ENCODE measurements at places on chromosomes 11 and 22.

- no peak for DNase-seq
These were observed 138.5 kb downstream of the TTC28 start for GRCh38 chr22:28541137-28541536.

DNA sequence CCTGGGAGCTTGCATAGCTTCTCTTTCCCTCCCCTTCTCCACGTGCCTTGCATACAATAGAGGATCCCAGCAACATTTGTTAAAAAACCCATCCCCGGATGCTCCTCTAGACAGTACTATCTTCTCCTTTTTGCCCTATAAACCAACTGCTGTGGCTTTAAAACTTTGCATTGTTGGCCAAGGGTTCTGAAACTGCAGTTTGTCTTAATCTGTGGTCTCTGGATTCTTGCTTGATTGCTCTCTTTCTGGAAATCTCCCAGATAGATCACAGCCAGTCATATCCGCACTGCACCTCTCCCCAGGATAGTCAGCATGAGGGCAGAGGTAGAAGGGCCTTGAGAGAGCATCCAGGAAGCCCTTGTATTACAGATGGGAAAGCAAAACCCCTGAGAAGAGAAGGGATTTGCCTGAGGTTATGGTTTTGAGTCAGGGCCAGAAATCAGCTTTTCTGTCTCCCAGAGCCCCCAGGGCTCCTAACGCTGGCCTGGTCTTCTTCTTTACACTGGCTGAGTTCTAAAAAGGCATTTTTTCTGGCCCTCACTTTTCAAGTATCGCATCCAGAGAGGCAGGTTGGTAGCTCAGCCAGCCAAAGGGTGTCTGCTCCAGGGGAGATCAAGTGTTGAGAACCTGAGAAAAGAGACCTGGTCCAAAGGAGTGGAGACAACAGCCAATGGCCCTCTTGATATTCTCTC lies 70.6 kb downstream of the ADM start:
- no peak for DNase-seq

GRCh38 chr22:43148581-43148980 lies 2.8 kb upstream of the TSPO start:
- DNase-seq: no peak

- DNase-seq: peak; percentile 43
These were observed 10.4 kb upstream of the SLCO2B1 start for GRCh38 chr11:75140269-75141138.

- no peak for DNase-seq
These were observed 6.8 kb downstream of the JRKL start for GRCh38 chr11:96396637-96397036.

- DNase-seq: no peak
These were observed 769.2 kb downstream of the METTL15 start for GRCh38 chr11:28877340-28877739.

DNA sequence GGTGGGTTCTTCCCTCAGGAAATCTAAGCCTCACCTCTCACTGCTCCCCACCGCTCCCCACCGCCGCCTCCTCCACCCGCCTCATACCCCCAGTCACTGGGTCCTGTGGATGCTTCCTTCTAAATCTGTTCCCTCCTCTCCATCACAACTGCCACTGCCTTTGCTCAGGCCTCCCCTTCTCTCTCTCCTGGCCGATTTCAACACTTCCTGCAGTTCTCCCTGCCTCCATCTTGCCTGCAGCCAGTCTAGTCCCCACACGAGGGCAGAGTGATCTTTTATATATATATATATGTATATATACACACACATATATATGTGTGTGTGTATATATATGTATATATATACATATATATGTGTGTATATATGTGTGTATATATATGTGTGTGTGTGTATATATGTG lies 27.8 kb downstream of the CREB3L1 start:
- DNase-seq: no peak

DNA sequence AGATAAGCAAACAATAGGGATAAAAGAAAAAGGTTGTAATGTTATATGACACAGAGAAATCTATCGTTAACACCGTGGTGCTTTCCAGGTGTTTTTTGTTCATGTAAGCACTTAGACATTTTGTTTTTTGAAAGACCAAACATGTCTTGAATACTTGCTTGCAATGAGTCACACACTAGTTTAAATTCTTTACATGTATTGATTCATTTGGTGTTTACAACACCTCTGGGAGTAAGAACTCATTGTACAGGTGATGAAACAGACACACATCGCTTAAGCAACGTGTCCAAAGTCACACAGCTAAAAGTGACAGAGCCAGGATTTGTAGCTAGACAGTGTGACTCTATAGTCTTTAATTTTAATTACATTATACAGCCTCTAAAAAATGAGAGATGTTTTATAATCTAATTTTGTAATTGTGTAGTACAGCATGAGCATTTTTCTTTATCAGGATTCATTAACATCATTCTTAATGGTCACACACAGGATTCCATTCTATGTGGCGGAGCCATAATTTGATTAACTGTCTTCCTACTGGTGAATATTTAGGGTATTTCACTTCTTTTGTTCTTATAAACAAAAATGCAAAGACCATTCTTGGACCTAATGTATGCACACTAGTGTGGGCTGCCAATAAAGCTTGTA lies 148.8 kb downstream of the DBX1 start:
- DNase-seq: no peak

DNA sequence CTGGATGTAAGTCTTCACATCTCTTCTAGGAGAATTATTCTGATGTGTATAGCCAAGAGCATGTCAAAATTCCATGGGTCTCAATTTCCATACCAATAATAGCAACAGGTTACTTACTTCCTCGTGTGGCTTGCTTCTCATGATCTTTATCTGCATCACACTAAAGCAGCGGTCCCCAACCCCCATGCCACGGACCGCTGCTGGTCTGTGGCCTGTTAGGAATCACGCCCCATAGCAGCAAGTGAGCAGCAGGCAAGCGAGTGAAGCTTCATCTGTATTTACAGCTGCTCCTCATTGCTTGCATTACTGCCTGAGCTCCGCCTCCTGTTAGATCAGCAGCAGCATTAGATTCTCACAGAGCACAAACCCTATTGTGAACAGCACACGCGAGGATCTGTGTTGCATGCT lies 28.9 kb upstream of the SLC25A1 start:
- DNase-seq: no peak

GRCh38 chr11:77083566-77084245 lies 16.9 kb downstream of the CAPN5 start:
- no peak for DNase-seq

DNA sequence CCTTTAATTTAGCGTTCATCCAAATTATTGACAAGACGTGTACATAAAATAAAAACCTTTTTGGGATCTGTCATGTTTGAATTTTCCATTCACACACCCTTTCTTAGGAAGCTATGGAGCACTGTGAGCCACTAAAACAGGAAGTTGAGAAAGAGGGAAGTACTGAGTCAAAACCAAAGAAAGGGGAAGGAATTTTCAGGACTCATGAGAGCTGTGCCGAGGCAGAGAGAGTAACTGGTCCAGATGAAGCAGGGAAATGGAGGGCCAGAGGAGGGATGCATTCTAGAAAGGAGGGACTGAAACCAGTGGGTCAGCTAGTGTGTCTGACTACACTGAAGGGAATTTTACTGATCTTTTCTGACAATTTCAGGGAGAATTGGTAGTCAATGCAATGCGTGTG lies 24.9 kb downstream of the APLP2 start:
- DNase-seq: no peak

Measured in dermis microvascular lymphatic vessel endothelial cell (primary cell).